Stimulated activated CD4-positive, alpha-beta T cell treated with anti-CD3 and anti-CD28 coated beads, Interleukin-2, amount 100 ng/mL, for 48 hours (primary cell): ENCODE measurements at places on chromosomes 1 and 21.

GRCh38 chr1:228243093-228243492 lies 35.2 kb downstream of the OBSCN start:
- DNase-seq = no peak

DNA sequence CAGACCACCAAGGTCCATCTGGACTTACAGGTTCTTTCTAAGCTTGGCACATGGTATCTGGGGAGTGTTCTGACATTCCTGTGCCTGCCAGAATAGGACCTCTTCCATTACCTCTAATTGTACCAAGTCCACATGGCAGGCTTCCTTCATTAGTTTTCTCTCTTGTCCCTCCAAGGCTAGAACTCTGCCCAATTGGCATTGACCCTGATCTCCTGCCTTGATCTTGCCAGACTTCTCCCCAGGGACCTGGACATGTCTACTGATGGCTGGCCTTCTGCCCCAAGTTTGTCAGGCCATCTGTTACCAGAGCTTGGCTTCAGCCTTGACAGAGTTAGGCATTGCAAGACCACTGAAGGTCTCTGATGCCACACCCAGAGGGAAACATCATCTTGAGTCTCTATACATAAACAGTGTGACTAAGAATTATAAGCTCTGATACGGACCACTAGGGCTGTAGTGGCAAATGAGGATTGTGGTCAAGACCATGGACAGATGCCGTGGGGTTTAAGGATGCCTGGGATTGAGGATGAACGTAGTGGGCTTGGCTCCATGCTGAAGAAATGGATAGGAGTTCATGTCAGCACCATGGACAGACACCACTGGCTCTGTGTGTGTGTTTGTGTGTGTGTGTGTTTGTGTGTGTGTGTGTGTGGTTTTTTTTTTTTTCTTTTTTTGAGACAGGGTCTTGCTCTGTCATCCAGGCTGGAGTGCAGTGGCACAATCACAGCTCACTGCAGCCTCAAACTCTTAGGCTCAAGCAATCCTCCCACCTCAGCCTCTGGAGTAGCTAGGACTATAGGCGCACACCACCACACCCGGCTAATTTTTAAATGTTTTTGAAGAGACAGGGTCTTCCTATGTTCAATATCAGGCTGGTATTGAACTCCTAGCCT lies 19.5 kb upstream of the PSMB2 start:
- DNase-seq = no peak

- no peak for DNase-seq
Measured at GRCh38 chr1:23475134-23475628, 8.8 kb downstream of the ASAP3 start.

- no peak for DNase-seq
Measured at GRCh38 chr1:212366901-212367300, 47.8 kb downstream of the PACC1 start.

- DNase-seq = no peak
Measured at GRCh38 chr1:196393742-196394141, 214.5 kb downstream of the KCNT2 start.

DNA sequence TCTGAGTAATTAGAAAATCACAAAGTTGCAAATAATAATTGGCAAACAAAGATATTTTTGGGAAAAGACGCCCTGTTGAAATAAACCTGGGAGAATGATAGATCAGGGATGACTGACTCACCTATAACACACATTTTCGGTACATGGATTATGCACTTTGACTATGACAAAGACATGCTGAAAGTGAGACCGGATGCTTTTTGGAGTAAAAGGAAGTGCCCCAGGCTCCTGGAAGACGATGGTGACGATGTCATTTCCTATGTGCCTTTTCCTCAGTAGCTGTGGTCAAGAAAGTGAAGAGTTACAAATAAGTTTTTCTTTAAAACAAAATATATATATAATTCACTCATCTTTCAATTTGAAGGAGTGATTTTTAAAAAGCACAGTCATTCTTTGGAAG lies 158.7 kb downstream of the SIPA1L2 start:
- no peak for DNase-seq

GRCh38 chr1:34147301-34147700 lies 17.7 kb downstream of the CSMD2 start:
- no peak for DNase-seq

GRCh38 chr1:223639331-223639749 lies 26.2 kb downstream of the CAPN8 start:
- no peak for DNase-seq

- no peak for DNase-seq
Measured at GRCh38 chr1:170448661-170449158, 83.3 kb upstream of the GORAB start.

DNA sequence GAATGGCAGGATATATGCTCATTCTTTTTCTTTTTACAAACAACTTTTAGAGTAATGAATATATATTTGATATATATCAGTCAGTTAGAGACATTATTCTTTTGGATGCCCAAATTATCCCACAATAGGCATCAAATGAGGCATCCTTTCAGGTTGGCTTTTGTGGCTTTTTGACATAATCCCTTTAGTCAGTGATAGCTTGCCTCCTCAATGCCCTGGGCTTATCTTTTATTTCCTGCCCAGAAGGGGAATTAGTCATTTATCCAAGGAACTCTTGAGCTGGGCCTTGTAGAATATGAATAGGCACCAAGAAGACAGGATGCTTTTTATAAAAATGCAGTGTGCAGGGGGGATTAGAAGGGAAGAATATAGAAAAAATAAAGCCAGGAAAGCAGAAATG lies 22.2 kb downstream of the EPHX4 start:
- no peak for DNase-seq

GRCh38 chr1:8415526-8416278 lies 97.8 kb downstream of the SLC45A1 start:
- DNase-seq = no peak

DNA sequence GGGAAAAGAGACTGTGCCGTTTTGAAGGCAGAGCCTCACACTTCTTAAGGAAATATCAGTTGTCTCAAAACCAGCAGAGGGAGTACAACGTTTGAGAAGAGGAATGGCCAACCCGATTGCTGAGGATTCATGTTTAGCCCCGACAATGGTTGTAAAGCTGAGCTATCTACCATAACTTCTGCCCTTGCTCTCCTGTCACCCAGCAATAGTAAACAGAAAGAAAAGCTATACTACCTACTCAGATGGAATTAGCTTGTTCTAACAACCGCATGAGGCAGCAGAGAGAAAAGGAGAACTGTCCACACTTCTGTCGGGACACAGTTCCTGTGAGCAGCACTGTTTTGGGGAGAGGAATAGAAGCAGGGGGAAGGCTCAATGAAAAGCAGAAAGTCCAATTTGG lies 91.2 kb downstream of the SLC45A1 start:
- no peak for DNase-seq

- no peak for DNase-seq
Measured at GRCh38 chr1:199071080-199071479, 432.2 kb downstream of the PTPRC start.

GRCh38 chr1:163170975-163171676 lies 31.6 kb downstream of the RGS5 start:
- no peak for DNase-seq

- DNase-seq = no peak
Measured at GRCh38 chr1:94798462-94798861, 21.7 kb upstream of the SLC44A3 start.

GRCh38 chr1:201275253-201275666 lies 8.0 kb upstream of the PKP1 start:
- no peak for DNase-seq

GRCh38 chr1:149849111-149849946 lies 50.0 kb upstream of the BOLA1 start:
- no peak for DNase-seq

- DNase-seq = no peak
Measured at GRCh38 chr1:90262791-90263190, 267.9 kb downstream of the ZNF326 start.

GRCh38 chr1:244214009-244214967 lies 163.2 kb downstream of the ZBTB18 start:
- no peak for DNase-seq

DNA sequence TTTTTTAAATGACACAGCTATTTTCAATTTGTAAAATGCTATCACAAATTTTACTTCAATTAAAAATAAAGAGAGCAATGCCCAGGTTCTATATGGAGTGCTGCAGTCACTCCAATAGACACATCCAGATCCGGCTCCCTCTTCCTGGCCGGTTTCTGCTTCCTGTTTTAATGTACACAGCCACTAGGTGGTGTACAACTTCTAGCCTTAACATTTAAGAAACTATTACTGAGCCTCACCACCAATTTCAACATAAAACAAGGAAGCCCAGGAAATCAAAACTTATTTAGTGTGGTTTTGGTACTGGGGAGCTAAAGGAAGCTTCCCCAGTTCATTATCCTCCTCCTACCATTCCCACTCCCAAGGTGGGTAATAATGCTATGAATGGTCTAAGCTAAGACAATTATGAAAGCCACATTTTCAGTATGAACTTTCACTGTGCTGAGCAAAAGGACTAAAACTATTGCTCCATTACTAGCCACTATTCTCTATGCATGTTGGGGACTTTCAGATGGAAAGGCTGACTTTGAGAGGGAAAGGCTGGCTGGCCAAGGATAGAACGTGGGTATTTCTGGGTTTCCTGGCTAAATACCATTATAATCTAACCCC lies 25.5 kb upstream of the MTMR11 start:
- peak; percentile 40 for DNase-seq

DNA sequence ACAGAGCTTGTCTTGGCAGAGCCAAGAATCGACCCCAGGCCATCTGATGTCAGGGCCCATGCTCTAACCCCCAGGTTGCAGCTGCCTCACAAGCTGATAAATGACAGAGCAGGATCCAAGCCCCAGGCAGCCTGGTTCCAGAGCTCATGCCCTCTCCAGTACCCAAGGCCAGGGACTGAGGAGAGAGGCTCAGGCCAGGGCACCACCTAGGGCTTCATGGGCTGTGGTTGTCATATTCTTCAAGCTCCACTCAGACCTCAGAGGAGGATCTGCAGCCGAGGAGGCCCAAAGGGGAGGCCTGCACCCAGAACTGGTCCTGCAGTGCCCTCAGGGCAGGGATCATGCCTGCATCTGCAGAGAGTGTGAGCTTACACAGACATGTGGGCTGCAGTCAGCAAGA lies 301.1 kb downstream of the MATN1 start:
- no peak for DNase-seq

DNA sequence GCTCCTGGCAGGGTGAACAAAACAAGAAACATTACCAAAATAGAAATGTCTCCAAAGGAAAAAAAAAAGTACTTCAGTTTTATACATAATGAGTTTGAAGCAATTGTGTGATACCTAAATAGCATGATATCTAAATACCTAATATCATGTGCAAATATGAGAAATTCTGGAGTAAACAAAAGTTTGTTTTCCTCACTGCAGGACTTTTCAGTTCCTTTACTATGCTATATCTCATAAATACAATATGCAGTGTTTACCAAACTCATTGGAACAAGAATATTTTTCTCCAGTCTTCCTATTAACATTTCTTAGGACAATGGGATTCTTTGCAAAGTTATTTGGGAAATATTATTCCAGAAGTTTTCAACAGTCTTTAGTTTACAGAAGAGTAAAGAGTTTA lies 98.1 kb downstream of the VAV3 start:
- no peak for DNase-seq

DNA sequence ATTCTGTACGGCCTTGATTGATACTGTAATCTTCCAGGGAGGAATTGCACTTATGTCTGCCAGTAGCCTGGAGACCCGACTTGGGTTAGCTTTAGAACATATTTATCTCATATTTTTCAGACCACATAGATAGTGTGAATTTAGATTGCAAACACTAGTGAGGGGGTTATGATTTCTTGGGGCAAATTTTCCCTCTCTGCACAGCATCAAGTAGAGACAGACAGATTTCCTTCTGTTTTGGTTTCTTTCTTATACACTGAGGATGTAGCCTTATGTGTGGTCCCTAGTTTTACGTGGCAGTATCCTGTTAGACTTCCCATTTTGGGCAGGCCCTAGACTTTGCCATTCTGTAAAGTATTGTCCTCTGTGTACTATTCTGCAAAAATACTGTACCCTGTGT lies 29.0 kb downstream of the SOAT1 start:
- DNase-seq = no peak

GRCh38 chr1:8394456-8395321 lies 76.8 kb downstream of the SLC45A1 start:
- peak; percentile 22 for DNase-seq

- DNase-seq = peak; percentile 10
Measured at GRCh38 chr1:33455539-33456501, 16.6 kb upstream of the ZSCAN20 start.

DNA sequence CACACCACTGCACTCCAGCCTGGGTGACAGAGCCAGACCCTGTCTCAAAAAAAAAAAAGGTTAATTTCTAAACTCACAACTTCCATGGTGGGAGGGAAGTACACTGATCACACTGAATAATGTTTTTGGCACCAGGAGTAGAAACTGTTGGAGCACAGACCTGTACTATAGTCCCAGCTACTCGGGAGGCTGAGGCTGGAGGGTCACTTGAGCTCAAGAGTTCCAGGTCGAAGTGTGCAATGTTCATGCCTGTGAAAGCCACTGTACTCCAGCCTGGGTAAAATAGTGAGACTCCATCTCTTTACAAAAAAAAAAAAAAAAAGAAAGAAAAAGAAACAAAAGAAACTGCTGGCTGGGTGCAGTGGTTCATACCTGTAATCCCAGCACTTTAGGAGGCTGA lies 35.3 kb downstream of the TMEM50B start:
- DNase-seq = no peak

DNA sequence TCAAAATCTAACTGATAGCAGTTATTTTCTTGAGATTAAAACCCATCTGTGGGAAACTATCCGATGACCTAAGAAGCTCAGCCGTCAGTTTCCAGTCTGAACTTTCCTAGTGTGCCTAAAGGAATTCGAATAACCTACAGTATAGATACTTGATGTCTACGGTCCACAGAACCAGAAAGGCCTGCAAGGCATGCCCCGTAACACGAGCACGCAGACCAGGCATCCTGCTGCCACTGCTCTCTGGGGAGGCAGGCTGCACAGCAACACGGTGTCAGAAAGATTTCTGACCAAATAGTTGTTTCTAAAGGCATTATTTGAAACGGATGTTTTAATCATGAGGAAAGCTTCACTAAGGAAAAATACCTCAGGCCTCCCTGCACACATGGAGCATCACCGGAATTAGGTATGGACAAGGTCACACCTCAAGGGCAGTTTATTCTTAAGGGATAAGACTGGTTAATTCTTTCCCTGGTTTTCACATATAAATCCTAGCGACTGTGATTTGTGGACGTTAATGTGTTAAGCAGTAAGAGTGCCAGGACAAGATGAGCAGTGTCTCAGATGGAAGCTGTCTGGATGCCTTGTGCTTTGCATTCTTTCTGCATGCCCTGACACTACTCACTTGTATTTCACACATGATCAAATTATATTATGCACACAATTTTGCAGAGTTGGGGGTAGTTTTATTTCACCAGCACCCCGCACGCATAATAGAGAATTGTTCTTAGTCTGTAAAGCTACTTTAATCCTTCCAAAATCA lies 49.0 kb upstream of the NADK start:
- no peak for DNase-seq

- DNase-seq = no peak
Measured at GRCh38 chr1:94418664-94419655, 771 bp downstream of the ABCD3 start.

- DNase-seq = no peak
Measured at GRCh38 chr1:182563095-182563494, 26.0 kb downstream of the RNASEL start.

- DNase-seq = no peak
Measured at GRCh38 chr1:33391343-33392078, 39.4 kb downstream of the PHC2 start.

GRCh38 chr1:179973198-179974110 lies 18.8 kb downstream of the CEP350 start:
- no peak for DNase-seq
